ENCODE measurements at places on chromosomes 4 and X.
A peak's percentile ranks its signal among the peaks of the same experiment; 100 is the strongest.

GRCh38 chr4:150078579-150079080 is 385 bp downstream of the DCLK2 start:
- peak overlapping the region; percentile 63 for H3K4me3 ChIP-seq
- H3K27me3 ChIP-seq, result peaks cover 44% of the 10 kb centered on the region
- peak; percentile 42 for DNase-seq
- peak overlapping the region; percentile 33 for H3K27ac ChIP-seq

GRCh38 chr4:4923201-4923600 is 63.7 kb downstream of the MSX1 start:
- H3K27me3 ChIP-seq, result no peaks in the 10 kb centered on the region
- no peaks in the 10 kb centered on the region for H3K4me1 ChIP-seq
- no peak overlapping the region for H3K27ac ChIP-seq
- no peaks in the 10 kb centered on the region for H3K36me3 ChIP-seq
- DNase-seq, result no peak

- no peaks in the 10 kb centered on the region for H3K36me3 ChIP-seq
- H3K4me1 ChIP-seq, result peaks cover 11% of the 10 kb centered on the region
- peak overlapping the region; percentile 89 for H3K4me3 ChIP-seq
- peak; percentile 16 for DNase-seq
- H3K27ac ChIP-seq, result peak overlapping the region; percentile 89
These were observed 863 bp upstream of the FAM193A start for GRCh38 chr4:2535376-2536192.

- no peaks in the 10 kb centered on the region for H3K4me1 ChIP-seq
- H3K27ac ChIP-seq, result no peak overlapping the region
- H3K36me3 ChIP-seq, result no peaks in the 10 kb centered on the region
- no peaks in the 10 kb centered on the region for H3K27me3 ChIP-seq
- H3K4me3 ChIP-seq, result no peak overlapping the region
These were observed 1087.1 kb downstream of the C4orf33 start for GRCh38 chr4:130183096-130183495.

DNA sequence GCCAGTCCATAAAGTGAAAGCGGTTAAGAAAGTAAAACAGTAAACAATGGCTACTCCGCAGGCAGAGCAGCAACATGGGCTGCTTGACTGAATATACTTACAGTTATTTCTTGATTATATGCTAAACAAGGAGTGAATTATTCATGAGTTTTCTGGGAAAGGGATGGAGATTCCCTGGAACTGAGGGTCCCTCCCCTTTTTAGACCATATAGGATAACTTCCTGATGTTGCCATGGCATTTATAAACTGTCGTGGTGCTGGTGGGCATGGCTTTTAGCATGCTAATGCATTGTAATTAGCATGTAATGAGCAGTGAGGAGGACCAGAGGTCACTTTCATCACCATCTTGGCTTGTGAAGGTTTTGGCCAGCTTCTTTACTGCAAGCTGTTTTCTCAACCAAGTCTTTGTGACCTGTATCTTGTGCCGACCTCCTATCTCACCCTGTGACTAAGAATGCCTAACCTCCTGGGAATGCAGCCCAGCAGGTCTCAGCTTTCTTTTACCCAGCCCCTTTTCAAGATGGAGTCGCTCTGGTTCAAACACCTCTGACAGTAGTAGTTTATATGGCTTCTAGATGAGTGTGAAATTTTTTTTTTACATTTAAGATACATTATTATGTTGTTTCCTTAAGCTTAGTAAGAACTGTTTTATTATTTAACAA is 514.8 kb upstream of the TENM3 start:
- H3K4me1 ChIP-seq, result no peaks in the 10 kb centered on the region
- H3K27ac ChIP-seq, result no peak overlapping the region
- H3K4me3 ChIP-seq, result no peak overlapping the region
- DNase-seq, result no peak
- no peaks in the 10 kb centered on the region for H3K36me3 ChIP-seq

GRCh38 chrX:27078371-27078770 is 384.8 kb downstream of the PPP4R3C start:
- H3K4me3 ChIP-seq, result no peak overlapping the region
- no peaks in the 10 kb centered on the region for H3K36me3 ChIP-seq
- no peaks in the 10 kb centered on the region for H3K4me1 ChIP-seq
- no peak overlapping the region for H3K27ac ChIP-seq
- DNase-seq, result no peak

DNA sequence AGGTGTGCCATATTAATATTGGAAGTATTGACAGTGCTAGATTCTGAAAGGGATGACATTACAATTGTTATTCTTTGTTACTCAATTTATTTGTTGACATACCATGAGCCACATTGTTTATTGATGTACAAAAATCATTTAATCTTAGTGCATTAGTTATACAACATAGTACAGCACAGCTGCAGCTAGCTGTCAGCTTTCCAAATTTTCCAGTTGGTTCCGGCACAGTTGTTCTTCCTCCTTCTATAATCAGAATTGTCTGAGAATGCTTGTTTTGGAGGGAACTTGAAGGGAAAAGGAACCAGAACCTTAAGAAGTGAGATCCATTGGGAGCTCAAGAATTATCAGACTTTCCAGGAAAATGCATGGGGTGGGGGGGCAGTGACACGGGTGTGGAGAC is 281.4 kb downstream of the ZIC3 start:
- no peak overlapping the region for H3K27ac ChIP-seq
- H3K4me3 ChIP-seq, result no peak overlapping the region
- H3K27me3 ChIP-seq, result no peaks in the 10 kb centered on the region
- no peak for DNase-seq

DNA sequence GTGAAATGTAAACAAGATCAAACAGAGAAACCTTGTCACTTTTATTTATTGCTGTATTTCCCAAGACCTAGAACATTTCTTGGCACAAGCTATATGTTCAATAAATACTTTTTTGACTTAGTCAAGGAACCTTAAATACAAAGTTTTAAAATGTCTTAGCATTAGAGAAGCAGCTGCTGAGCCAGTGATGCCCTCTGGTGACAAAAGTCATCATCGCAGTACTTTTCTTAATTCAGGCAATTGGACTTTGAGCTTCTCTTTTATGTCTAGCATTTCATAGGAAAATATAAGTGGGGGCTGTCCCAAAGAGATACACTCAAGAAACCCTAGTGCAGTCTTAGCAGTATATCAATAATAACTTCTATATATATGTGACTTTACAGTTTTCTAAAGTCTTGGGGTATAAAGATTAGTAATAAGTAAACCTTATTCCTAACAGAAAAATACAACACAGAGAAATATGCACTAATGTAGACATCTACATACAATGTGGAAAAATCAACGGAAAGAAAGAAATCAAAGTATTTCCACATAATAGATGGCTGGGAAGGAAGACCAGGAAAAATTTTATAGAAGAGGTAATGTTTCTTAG is 118.4 kb downstream of the DTHD1 start:
- peak; percentile 26 for DNase-seq
- no peaks in the 10 kb centered on the region for H3K27me3 ChIP-seq
- no peaks in the 10 kb centered on the region for H3K4me1 ChIP-seq
- H3K27ac ChIP-seq, result no peak overlapping the region

DNA sequence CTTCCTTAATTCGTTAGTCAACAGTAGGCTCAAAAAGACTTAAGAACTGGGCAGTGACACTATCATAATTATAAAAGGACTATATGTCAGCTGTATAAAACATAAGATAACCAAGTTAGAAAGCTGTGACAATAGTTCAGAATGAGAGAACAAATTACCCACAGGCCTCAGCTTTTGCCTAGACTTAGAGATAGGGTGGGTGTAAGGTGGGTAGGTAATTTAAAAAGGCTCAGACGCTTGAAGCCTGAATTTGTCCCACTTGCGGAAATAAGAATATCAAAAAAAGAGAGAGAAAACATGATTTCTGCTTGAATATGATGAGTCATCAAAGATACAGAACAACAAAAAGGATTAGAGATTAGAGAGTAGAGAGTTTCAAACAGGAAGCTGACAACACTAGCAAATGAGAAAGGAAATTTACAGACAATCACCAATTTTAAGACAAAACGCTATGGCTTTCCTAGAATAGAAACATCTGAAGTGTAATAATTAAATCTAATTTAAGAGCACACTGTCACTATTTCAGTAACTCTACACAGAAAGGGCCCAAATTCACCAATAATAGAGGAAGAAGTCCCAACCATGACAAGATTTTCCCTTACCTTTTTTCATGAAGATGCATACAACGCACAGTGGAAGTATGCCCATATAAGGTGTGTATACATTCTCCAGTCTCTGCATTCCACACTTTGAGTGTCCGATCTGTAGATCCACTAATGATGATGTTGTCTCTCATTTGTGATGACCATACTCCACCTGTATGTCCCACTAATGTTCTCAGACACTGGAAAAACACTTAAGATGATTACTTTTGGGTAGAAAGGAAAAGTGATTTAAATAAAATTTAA is 208.1 kb downstream of the FBXW7 start:
- peaks cover 25% of the 10 kb centered on the region for H3K36me3 ChIP-seq
- H3K4me1 ChIP-seq, result no peaks in the 10 kb centered on the region
- no peak for DNase-seq
- H3K4me3 ChIP-seq, result no peak overlapping the region

DNA sequence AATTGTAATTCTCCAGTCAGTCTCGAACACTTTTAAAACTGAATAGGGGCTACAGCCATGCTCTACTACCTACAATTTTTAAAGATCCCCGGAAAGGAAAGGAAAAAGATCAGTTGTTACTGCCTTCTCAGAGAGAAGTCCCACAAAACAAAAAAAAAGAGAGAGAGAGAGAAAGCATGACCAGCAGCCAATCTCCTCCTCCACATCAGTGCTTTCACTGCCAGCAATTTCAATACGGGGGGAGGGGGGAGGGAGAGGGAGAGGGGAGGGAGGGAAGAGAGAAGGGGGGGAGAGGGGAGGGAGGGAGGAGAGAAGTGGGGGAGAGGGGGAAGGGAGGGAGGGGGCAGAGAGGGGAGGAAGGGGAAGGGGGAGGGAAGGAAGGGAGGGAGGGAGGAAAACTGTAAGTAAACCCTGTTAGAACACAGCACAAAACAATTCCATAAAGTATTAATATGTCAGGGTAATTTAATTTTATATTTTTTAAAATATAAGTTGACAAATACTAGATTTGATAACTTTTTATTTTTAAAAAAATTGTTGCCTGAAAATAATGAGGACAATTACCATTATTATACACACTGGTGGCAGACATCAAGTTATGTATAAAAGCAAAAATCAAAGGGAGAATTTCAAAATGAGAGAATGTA is 108.0 kb downstream of the LRBA start:
- H3K27me3 ChIP-seq, result no peaks in the 10 kb centered on the region
- H3K27ac ChIP-seq, result no peak overlapping the region
- H3K4me3 ChIP-seq, result no peak overlapping the region
- H3K36me3 ChIP-seq, result peaks cover 20% of the 10 kb centered on the region

DNA sequence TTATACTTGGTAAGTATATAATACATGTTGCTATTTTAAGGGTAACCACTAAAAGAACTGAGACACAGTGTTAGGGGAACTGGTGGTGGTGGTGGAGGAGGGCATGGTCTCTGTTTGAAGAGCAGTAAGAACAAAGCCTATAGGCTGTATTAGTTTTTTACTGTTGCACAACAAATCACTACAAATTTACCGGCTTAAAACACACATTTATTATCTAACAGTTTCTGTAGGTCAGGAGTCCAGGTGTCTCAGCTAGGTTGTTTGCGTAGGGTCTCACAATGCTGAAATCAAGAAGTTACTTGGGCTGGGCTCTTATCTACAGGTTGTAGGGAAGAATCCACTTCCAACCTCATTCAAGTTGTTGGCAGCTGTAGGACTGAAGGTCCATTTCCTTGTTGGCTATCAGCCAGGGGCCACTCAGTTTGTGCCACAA is 52.6 kb downstream of the CASK start:
- peak; percentile 91 for DNase-seq
- H3K36me3 ChIP-seq, result no peaks in the 10 kb centered on the region
- H3K4me1 ChIP-seq, result peaks cover 27% of the 10 kb centered on the region
- peak overlapping the region; percentile 77 for H3K27ac ChIP-seq

DNA sequence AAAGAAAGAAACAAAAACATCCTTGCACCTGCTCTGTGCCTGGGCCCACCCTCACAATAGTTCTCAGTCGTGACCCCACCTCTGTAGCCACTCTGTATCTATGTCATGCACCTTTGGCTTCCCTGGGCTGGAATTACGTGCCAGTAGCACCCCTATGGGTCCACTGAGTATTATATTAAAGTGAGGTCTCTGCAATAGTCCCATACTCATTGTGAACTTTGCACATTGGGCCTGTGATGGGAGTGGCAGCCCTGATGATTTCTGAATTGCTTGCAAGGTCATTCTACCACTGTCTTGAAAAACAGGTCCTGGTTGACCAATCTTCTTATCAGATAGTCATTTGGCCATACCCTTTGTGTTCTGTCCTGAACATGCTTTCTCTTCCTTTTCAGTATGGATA is 1012.1 kb downstream of the RAB28 start:
- peaks cover 7% of the 10 kb centered on the region for H3K4me1 ChIP-seq
- H3K27me3 ChIP-seq, result no peaks in the 10 kb centered on the region
- H3K36me3 ChIP-seq, result no peaks in the 10 kb centered on the region

GRCh38 chrX:107467271-107467670 is 17.8 kb downstream of the FRMPD3 start:
- H3K27ac ChIP-seq, result no peak overlapping the region
- no peaks in the 10 kb centered on the region for H3K4me1 ChIP-seq
- no peaks in the 10 kb centered on the region for H3K27me3 ChIP-seq
- no peak for DNase-seq
- H3K36me3 ChIP-seq, result no peaks in the 10 kb centered on the region

- H3K27me3 ChIP-seq, result no peaks in the 10 kb centered on the region
- no peaks in the 10 kb centered on the region for H3K36me3 ChIP-seq
- DNase-seq, result no peak
- no peak overlapping the region for H3K27ac ChIP-seq
These were observed 17.0 kb upstream of the AP1AR start for GRCh38 chr4:112214390-112215264.

- no peak overlapping the region for H3K4me3 ChIP-seq
- no peaks in the 10 kb centered on the region for H3K27me3 ChIP-seq
- no peaks in the 10 kb centered on the region for H3K36me3 ChIP-seq
These were observed 1085.3 kb upstream of the PCDH10 start for GRCh38 chr4:132063829-132064228.

DNA sequence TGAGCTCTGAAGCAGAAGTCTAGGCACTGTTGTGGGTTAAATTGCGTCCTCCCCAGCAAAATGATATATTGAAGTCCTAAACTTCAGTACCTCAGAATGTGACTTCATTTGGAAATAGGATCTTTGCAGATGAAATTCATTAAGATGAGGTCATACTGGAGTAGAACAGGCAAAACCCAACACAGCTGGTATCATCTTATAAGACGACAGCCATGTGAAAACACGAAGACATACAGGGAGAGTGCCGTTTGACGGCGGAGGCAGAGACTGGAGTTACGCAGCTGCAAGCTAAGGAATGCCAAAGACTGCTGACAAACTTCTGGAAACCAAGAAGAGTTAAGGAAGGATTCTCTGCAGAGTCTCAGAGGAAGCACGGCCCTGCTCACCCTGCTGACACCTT is 241.5 kb downstream of the MAML3 start:
- H3K36me3 ChIP-seq, result no peaks in the 10 kb centered on the region
- no peak overlapping the region for H3K4me3 ChIP-seq
- no peak for DNase-seq
- no peaks in the 10 kb centered on the region for H3K27me3 ChIP-seq

DNA sequence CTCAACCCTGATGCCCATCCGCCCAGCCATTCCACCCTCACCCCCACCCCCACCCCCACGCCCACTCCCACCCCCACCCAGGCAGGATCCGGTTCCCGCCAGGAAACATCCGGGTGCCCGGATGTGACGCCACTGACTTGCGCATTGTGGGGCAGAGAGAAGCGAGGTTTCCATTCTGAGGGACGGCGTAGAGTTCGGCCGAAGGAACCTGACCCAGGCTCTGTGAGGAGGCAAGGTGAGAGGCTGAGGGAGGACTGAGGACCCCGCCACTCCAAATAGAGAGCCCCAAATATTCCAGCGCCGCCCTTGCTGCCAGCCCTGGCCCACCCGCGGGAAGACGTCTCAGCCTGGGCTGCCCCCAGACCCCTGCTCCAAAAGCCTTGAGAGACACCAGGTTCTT is at the start of gene MAGEA1:
TSS of gene MAGEA1 (plus strand) at position 154 of the 400 bp plus-strand sequence. CDS start 3,106 bp downstream, outside the sequence.
- no peak within 1 kb of the TSS for H3K4me3 ChIP-seq
- no peaks in the 10 kb centered on the region for H3K4me1 ChIP-seq
- DNase-seq, result no peak
